GDM1 (cell line): ENCODE measurements at places on chromosomes 6 and 20.

DNA sequence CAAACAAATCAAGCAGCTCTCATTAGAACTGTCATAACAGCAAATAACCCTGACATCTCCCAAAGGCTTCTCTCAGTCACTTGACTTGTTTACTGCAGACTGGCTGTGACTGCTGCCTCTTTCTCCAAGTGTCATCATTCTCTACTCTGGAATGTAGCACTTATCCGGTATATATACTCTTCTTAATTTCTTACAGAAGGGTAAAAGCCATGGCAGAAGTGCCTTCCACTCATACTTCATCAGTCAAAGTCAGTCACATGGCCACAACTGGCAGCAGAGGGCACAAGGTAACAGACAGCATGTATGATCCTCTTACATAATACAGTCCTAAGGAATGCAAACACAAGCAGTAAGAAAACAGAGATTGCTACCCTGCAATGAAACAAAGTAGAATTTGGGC is 9.3 kb downstream of the NAPB start:
- no peak for DNase-seq

GRCh38 chr20:20832715-20833114 is 120.3 kb upstream of the RALGAPA2 start:
- no peak for DNase-seq

DNA sequence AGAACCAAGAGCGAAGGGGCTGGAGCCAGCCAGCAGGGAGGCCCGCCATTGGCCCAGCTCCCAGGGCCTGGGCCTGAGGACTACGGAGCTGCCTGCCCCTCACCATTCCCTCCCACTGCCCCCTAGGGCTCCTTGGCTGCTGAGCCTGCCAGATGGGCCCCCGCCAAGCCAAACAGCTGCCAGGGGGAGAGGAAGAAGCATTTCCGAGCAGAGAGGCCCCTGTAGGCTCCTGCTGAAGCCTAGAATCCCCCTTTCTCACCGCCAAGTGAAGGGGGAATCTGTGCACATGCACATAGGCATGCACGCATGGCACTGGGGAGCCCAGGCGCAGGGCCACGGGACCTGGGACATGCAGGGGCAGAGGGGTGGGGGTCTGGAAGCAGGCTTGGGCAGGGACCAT is 28.5 kb upstream of the MRPS18A start:
- DNase-seq: no peak

GRCh38 chr6:148677594-148678476 is 69.0 kb upstream of the UST start:
- peak; percentile 21 for DNase-seq

DNA sequence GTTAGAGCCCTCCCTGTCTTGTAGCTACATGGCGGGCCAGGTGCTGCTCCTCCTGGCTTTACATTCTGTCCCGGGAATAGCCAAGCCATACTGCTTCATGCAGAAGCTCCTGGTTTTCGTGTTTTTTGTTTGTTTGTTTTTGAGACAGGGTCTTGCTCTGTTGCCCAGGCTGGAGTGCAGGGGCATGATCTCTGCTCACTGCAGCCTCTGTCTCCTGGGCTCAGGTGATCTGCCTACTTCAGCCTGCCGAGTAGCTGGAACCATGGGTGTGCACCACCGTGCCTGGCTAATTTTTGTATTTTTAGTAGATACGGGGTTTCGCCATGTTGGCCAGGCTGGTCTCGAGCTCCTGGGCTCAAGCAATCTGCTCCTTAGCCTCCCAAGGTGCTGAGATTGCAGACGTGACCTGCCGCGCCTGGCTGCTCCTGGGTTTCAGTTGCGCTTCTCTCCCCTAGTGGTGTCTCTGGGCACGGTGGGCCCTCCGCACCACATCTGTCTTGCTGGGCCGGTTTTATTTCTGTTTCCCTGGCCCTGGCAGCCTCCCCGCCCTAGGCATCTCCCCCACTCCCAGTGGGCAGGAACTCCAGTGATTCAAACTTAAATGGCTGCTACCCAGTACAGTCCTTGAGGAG is 12.9 kb downstream of the CDYL start:
- DNase-seq: no peak

GRCh38 chr6:148464319-148465010 is 121.8 kb downstream of the SASH1 start:
- DNase-seq: no peak

DNA sequence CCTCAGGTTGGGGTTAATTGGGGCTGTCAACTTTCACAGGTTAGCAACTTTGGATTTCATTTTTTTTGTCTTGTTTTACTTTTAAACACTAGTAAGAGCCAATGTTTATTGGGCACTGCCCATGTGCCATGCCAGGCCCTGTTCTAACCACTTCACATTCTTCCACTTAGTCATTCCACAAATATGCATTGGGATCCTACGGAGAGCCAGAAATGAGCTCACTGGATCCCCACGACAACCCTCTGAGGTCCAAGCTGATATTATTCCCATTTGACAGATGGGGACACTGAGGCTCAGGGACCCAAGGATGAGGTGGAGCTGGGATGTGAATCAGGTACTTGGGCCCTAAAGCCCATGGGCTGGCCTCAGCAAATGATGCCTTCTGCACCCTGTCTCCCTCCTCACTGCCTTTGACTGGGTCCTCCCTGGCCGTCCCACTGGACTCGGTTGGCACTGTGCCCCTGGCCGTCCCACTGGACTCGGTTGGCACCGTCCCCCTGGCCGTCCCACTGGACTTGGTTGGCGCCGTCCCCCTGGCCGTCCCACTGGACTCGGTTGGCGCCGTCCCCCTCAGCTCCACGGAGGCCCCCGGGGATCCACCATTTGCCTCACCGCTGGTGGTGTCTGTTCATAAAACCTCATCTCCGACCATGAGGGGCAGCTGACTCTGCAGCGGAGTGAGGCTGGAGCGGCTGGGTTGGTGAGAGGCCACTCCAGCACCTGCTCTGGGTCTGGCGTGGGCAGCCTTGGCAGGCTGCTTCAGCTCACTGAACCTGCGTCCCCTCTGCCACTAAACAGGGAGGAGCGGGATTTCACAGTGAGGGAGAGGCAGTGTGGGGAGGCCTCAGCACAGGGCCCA is 4.8 kb upstream of the PMEPA1 start:
- no peak for DNase-seq

GRCh38 chr6:157764178-157765068 is 58.6 kb upstream of the SNX9 start:
- peak; percentile 62 for DNase-seq

- DNase-seq: no peak
These were observed 68.5 kb downstream of the TMEM200A start for GRCh38 chr6:130434174-130434873.

DNA sequence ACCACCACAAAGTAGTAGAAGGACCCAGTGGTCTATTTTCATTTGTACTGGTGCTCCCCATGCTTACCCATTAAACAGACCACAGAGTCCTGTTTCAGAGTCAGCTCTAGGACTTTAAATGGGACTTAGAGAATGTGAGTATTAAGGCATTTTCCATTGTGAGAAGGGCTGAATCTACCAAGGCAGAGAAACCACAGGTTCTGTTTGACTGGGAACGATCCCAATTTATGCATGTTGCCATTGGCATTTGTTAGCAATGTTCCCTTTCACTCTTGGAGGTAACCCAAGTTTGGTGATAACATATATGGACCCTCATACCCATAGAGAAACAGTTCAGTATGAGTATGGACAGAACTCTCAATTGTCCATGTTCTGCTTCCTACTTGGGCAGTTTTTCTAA is 672.8 kb downstream of the KIF16B start:
- no peak for DNase-seq

DNA sequence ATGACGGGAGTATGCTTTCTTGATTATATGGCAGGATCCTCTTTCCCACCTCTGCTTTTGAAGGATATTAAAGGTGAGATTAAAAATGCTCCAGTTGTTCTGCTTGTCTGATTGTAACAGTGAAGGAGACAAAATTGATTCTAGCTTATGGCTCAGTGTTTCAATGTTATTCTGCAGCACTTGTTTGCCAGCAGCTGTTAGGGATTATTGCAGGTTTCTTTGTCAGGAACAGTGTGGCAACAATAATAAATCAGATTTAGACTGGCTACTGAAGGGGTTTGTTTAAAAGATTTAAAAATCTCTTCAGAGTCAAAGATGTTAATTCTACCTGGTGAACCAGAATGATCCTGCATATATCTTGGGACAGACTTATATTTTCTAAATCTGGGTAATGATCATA is 126.9 kb downstream of the LAMA2 start:
- DNase-seq: no peak

- DNase-seq: no peak
These were observed 1.0 kb upstream of the NKX2-4 start for GRCh38 chr20:21398109-21399004.

DNA sequence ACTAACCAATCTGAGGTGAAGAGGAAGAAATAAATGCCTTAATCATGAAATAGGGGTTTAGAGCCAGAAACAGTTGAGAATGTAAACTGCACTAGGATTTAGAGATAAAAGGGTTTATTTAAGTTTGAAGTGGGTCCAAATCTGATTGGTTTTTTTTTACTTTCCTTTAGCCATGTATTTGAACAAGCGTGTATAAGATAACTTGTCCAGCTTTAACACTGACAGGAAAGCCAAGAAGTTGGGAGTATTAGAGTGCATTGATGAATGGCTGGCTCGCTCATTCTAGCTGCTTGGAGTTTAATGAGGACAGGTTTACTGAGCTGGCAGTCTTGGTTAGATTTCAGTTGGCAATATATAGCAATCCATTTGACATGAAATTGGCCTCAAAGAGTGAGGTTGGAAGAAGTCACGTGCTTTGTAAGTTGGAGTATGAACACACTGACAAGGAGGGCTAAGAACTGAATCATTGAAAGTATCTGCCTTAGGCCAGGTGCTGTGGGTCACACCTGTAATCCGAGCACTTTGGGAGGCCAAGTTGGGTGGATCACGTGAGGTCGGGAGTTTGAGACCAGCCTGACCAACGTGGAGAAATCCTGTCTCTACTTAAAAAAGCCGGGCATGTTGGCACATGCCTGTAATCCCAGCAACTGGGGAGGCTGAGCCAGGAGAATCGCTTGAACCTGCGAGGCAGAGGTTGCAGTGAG is 13.7 kb downstream of the SRSF3 start:
- DNase-seq: no peak

DNA sequence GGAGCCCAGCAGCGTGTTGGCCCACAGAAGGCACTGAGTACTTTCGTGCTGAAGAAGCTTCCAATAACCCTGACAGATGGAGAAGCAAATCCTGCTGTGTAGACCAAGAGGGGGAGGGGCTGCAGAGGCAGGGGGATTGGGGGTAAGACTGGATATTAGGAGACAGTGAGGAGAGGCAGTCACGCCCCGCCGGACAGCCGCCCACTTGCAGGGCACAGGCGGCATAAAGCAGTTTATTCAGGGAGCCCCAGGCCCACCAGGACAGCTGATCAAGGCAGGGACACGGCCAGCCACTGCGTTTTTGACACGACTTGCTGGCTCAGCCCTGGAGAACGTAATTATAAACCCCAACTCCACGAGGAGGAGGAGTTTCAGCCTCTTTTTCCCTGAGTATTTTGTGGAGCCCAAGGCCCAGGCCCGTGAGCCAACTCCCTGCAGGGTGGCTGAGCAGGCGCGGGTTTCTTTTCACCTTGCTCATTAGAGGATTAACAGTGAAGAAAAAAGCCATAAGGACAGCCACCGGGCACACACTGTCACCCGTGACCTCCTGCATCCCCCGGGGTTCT is 177.9 kb downstream of the TFAP2C start:
- no peak for DNase-seq

DNA sequence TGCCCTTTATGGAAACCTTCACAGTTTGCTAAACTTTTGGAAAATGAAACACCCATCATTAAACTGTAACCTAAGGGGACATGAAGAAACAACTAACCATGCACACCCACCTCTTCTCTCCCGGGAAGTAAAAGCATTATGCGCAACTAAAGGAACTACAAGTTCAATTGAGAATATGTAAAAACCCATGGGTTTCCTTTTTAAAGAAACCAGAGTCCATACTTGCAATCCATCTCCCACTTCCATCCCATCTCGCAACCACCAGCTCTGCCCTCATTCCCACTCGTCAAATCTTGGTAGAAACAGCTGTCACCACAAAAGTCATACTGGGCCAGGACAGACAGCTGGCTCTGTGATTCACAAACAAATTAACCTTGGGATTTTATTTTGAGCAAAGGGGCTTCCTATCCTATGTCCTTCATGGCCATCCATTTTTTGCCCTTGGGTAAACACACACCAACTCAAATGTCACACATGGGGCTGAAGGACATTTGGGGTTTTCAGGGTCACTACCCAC is 81.5 kb downstream of the HAO1 start:
- no peak for DNase-seq

GRCh38 chr20:10902576-10903282 is 228.9 kb upstream of the JAG1 start:
- no peak for DNase-seq

DNA sequence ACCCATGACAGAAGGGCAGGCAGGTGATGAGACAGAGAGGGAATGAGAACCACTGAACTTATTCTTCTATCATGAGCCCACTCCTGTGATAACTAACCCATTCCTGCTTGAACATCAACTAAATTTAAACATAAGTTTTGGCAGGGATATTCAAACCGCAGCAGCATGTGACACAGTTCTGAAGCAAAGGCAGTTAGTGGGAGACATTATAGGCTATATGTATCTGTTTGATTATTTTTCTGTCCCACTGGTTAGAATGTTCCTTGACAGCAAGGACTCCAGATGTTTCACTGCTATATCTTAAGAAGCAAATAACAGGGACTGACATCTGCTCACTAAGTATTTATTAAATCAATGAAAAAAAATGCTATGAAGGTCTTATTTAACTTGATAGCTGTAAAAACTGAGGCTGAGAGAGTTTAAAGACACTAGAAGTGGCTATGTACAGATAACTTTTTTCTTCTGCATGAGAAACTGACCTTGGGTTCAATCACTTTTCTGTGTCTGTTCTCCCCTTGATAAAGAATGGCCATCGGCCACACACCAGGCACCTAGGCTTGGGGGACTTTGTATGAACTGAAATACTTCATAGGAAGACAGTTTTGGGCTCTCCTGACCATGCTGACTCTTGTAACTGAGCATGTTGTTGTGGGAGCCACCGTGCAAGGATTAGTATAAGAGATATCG is 90.9 kb downstream of the CEP162 start:
- DNase-seq: no peak

GRCh38 chr6:147361311-147361981 is 147.0 kb upstream of the SAMD5 start:
- DNase-seq: no peak
